PC-9 (cell line): ENCODE measurements at places on chromosomes 2 and 18. TPM values are rescaled to one million over a fixed set of nuclear protein-coding genes. Genes with fewer than 3 reads are reported as not detected.

The TRAF3IP1 gene
- 50.2 and 51.7 TPM in 2 replicates for total RNA-seq

The SKOR2 gene
- total RNA-seq, result not detected in 2 replicates

- no peak for DNase-seq
Observed at GRCh38 chr2:60527762-60528161, 25.7 kb downstream of the BCL11A start.

DNA sequence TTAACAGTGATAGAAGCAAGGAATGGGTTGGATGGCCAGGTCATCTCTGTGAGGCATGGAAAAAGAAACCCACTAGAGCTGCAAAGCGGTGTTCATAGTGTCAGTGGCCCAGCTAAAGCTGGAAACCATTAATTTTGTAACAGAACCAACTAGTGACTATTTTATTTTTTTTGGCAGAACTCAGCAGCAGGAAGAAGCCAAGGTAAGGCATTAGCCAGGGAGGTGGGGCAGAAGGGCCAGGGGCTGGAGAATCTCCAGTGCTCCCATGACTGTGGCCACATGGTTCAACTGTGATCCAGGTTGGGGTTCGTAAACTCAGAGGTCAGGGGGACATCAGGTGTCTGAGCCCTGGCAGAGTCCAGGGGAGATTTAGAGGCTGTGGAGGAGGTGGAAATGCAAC is 25.9 kb upstream of the YES1 start:
- DNase-seq, result no peak

- no peak for DNase-seq
Observed at GRCh38 chr2:29782549-29783458, 138.6 kb downstream of the ALK start.

GRCh38 chr18:78875016-78875777 is 104.4 kb upstream of the SALL3 start:
- peak; percentile 5 for DNase-seq

The PKDCC gene
- 3.9 and 5.5 TPM in 2 replicates for total RNA-seq

The NDUFS1 gene
- 60.7 and 68.9 TPM in 2 replicates for total RNA-seq

GRCh38 chr2:231117922-231118613 is 6.8 kb downstream of the HTR2B start:
- DNase-seq, result no peak

DNA sequence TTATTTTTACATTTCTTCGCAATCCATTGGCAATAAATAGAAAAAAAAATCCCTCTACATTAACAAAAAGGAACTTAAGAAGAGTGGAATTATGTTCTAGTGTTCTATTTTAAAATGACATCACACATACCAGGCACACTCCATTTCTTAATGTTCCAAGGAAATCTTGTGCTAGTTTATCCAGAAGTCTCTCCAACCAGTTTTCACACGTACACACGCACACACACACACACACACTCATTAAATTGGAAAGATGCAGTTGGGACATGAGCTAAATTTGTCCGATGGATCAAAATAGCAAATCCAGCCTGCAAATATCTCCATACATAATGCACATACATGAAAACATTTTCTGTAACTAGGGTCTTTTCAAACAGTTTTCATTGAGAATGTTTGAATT is 78.3 kb downstream of the KCNJ3 start:
- no peak for DNase-seq

DNA sequence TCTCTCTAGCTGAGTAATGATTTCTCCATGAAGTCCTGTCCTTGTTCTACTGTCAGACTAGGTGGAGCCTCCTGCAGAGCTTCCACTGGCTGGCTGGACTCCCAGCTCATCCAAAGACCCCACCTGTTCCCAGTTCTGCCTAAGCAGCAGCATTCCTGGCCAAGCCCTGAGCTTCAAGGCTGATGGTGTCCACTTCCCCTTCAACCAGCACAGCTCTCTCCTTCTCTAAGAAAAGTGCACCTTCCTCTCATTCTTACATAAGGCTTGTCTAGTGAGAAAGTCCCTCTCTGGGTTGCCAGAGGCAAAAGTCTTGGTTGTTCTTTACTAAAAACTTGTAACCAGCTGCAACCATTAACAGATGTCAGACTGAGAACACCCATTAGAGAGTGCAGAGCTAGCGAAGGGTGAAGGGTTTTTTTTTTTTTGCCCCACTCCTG is 58.9 kb downstream of the CXCR4 start:
- no peak for DNase-seq

- DNase-seq, result no peak
Observed at GRCh38 chr2:8215159-8215863, 466.5 kb upstream of the ID2 start.

The HES6 gene
- total RNA-seq, result 8.4 and 14.3 TPM in 2 replicates

The TMEM247 gene
- not detected in 2 replicates for total RNA-seq

DNA sequence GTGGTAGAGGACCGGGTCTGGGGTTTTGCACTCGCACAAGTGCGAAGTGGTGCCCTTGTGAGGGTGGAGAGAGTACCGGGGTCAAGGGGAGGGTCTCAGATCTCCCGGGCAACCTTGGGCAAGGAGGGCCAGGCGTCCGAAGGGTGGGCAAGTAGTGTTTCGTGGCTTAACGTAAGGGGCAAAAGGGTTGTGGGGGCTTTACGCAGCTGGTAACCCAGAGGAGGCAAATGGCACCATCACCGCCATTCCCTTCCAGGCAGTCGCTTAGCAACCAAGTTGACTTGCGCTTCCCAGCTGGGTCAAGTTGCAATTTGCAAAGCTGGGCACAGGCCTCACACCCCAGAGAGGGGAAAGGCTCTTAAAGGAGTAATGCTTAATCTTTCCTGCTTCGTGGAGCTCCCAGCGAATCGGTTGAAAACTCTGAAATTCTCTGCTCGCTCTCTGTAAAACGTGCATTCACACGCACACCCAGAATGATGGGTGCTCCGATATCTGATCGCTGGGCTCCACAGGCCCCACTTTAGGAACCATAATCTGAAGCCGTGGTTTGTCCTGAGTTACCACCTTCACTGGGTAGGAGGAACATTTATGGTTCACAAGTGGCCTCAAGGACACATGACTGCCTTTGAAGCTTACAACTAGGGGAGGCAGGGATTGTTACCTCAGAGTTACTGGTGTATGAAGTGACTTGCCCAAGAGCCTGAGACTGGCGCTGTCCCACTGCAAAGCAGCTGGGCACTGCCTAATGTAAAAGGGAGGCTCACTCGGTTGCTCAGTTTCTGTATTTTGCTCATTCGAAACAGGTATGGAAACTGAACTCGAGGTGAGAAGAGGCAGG is 127.9 kb downstream of the UXS1 start:
- DNase-seq, result no peak

The TRABD2A gene
- total RNA-seq, result 0.88 and 2.2 TPM in 2 replicates

- no peak for DNase-seq
Observed at GRCh38 chr2:238846628-238847418, 1.1 kb upstream of the TWIST2 start.

DNA sequence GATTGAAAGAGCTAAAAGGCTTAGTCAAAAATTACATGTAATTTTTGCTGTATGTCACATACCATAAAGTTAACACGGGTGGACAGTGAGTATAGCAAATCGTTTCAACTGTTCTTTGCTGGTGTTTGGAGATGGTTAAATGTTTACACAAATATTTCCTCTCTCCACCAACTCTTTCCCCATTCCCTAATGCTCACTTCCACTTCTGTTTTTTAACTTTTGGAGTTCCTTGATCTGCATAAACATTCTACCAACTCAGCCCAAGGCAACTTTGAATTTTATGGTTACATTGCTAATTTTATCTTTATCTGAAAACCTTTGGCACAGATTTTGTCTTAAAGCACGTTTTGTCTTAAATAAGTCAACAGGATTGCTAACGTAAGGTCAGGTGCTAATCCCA is 1.9 kb upstream of the SPOPL start:
- DNase-seq, result no peak

- DNase-seq, result peak; percentile 40
Observed at GRCh38 chr2:210553373-210553772, 3.0 kb upstream of the CPS1 start.

The GAL3ST2 gene
- 3.9 and 4.3 TPM in 2 replicates for total RNA-seq

The RPL31 gene
- total RNA-seq, result 1,090 and 1,251 TPM in 2 replicates

The FAHD2B gene
- 28.8 and 38.6 TPM in 2 replicates for total RNA-seq

The HTRA2 gene
- 23.2 and 23.5 TPM in 2 replicates for total RNA-seq

- peak; percentile 6 for DNase-seq
Observed at GRCh38 chr2:207165121-207166038, at the start of gene KLF7. Gene KLF7 (minus strand): TSS chr2:207165948. CDS start chr2:207165568, 380 bp downstream.

The NDC80 gene
- total RNA-seq, result 71.7 and 89.2 TPM in 2 replicates

DNA sequence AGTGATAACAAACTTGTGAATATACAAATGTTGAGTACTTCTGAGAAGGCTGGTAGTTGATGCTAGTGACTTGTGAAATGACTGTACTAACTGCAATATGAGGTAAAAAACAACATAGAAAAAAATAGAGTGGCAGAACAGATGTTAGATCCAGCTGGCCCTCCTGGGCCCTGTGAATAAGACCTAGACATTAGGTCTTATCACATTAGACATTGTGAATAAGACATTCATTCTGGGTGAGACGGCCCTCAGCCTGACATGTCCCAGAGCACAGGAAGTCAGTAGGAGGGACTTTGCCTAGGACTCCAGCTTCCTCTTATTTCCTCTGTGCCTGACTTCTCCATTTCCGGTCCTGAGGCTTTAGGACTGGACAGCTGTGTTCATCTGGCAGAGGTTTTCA is 22.9 kb downstream of the DOK1 start:
- no peak for DNase-seq

DNA sequence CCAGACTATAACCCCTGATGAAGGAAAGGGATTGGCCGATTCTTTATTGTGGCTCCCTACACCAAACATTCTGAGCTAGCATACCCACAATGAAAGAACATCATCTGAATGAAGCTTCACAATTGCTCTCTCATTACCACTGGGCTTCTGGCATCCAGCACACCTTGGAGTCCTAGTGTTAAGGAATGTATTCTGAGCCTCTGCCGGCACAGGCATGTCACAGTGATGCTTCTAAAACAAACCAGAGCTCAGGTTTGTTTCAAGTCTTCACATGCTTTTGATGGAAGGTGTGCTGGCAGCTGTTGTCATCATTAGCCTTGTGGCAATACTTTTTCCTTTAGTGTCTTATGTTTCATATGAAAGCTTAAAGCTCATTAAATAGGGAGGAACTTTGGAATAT is 76.3 kb upstream of the RBBP8 start:
- no peak for DNase-seq

The PROKR1 gene
- not detected in 2 replicates for total RNA-seq

The C2orf81 gene
- 9.8 and 12.0 TPM in 2 replicates for total RNA-seq

The MYOM1 gene
- 0.88 and 1.3 TPM in 2 replicates for total RNA-seq

DNA sequence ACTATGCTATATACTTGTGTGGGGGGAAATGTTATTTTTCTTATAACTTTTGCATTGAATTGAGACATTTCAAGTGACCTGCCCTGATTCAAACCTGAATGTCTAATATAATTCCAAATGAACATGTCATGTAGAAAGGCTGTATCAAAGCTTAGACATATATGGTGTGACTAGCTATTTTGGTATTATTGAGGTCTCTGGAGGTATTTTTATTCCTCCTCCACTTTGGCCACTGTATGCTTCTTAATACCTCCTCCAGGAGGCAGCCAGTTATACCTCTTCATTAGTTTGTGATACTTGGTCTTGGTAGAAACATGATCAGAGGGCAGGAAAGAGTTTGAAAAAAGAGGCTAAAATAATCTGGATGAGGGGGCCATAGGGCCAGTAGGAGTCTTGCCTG is 217.1 kb downstream of the TCF4 start:
- DNase-seq, result no peak

The SOCS6 gene
- 20.9 and 21.0 TPM in 2 replicates for total RNA-seq

GRCh38 chr2:49189512-49190225 is 35.4 kb upstream of the FSHR start:
- DNase-seq, result no peak

The TXNL1 gene
- total RNA-seq, result 33.1 and 54.5 TPM in 2 replicates

- DNase-seq, result no peak
Observed at GRCh38 chr18:24488824-24489493, 28.5 kb downstream of the HRH4 start.

The PTPRN gene
- not detected in 2 replicates for total RNA-seq
